ENCODE measurements at places on chromosomes 1 and 21.

- no peak for DNase-seq
These were observed 2.9 kb downstream of the TENT5C start for GRCh38 chr1:117608758-117609157.

DNA sequence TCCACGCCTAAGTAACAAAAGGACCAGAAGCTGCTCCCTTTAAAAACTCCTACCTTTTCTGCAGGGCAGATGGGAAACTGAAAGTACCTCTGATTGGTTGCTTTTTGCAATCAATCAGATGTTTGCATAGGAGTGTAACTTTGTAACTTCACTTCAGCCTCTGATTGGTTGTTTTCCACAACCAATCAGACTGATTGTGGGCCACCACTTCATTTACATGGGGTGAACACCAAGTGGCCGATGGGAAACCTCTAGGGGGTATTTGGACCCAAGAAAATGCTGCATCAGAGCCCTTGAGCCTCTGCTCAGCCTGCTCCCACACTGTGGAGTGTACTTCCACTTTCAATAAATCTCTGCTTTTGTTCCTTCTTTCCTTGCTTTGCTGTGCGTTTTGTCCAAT lies 32.8 kb upstream of the CD1D start:
- no peak for DNase-seq

DNA sequence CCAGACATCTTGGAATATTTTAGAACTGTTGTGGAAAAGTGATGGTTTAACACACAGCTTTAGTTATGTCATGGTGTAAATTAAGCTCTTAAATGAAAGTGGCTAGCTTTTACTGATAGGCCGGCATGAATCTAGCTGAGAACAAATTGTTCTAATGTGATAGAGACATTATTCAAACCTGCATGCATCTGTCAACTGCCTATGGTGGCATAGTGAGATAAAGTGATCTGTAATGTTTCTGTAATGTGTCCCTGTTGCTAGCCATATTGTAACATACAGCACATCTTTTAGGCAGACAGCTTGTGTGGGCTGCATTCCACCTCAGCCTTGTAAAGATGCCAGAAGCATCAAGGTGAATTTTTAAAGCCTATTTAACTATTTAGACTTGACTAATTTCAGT lies 16.0 kb downstream of the LRIG2 start:
- no peak for DNase-seq

DNA sequence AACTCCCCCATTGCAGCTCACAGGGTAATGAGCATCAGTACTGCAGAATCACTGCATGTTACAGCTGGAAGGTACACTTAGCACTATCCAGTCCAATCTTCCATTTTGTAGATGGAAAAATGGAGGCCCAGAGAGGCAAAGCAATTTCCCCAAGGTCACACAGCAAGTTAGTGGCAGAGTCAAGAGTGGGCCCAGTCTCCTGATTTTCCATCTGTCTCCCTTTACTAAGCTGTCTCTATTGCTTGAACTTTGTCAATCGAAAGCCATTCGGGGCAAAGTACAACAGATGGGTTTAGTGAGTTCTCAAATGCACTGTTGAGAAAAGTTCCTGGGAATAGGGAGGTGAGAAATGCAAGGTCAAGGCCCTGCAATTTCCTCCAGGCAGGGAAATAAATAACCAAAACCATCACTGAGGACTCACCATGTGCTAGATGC lies 50.4 kb upstream of the IFFO2 start:
- no peak for DNase-seq

GRCh38 chr1:220843481-220844011 lies 35.7 kb upstream of the HLX start:
- no peak for DNase-seq

DNA sequence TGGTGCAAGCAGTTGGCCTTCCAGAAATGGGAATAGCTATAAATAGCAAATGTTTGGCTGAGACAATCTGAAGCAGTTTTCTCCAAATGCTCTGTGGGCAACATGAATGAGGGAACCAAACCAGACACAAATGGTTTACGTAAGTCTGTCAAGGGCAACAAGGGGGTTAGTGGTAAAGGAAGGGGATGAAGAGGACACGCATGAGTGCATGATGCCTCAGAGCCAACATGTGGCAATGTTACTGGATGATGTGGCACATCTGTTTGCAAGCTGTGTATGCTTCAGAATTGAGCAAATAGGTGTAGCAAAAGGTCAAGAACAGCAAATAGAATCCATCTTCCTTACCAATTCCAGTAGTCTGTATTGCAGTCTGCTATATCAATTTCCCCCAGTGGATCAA lies 76.3 kb upstream of the LMO4 start:
- no peak for DNase-seq

- no peak for DNase-seq
These were observed 630 bp downstream of the MTF2 start for GRCh38 chr1:93079685-93080141.

All from stimulated activated CD4-positive, alpha-beta T cell treated with anti-CD3 and anti-CD28 coated beads, Interleukin-1b, Interleukin-23, amount 100 ng/mL, for 1 hour (primary cell).